GM19239 (cell line): ENCODE measurements at places on chromosomes 7 and 10.

DNA sequence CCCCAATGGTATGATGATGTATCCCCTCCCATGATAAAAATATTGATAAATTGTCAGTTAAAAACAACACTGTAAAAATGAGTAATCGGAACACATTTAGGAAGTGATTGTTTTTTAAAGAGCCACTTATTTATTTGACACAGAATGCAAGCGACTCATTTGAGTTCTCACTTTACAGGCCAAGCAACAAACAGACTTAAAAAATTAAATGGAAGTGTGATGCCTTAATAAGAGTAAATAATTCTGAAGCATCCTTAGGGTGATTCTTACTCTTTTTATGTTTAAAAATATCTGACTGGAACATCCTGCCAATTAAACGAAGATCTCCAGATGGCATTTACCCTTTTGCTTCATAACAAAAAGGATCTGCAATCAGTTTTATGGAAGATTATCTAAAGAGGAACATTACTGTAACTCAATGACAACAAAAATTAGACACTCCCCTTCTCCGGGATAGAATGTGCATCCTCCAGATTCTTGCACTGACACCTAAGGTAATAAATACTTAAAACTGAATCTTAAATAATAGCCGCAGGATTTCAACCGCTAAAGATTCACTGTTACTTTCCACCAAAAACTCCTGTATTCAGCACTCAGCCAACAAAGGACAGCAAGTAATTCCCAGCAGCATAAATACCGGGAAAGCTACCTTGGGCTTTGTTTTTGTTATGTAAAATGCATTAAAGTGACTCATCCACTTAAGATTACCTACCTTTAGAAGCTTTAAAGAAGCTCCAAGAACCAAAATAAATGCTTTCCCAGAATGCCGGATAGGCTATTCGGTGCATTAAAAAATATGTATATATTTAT lies 1.7 kb downstream of the CACNA2D1 start:
- no peak for DNase-seq

- no peak for DNase-seq
Measured at GRCh38 chr10:124340033-124340760, 78.5 kb downstream of the OAT start.

- DNase-seq = no peak
Measured at GRCh38 chr10:77836299-77836820, 90.2 kb downstream of the DLG5 start.

DNA sequence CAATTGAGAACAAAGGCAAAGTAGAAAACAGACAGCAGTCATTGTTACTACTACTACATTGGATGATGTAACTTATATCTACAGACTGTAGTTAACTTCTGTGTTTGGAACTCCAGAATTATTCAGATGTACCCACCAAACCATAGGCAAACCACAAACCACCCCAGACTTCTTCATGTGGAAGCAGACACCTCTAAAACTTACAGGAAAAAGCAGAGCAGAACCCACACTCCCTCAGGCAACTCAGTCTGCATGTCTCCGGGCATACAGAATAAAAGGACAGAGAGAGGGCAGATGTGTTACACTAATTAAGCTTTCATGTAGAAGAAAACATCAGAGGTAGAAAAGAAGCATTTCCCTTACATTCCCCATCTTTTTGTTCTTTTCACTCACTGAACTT lies 9.0 kb downstream of the LSM5 start:
- DNase-seq = no peak

DNA sequence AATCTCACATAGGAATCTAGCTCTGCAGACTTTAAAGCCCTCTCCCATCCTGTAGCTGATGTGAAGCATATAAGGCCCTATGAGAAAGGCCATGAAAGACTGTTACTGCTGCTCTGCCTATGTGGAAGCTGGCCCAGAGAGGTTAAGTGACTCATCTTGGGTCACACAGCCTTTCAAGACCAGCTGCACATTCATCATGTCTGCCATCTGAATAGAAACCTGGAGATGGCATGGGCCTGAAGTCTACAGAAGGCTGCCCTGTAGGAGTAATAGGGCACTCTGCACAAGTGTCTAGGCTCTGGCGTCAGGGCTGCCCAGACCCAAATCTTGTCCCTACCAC lies 59.4 kb upstream of the COL13A1 start:
- DNase-seq = no peak
